ENCODE measurements at places on chromosomes 16 and 17.
A peak's percentile ranks its signal among the peaks of the same experiment; 100 is the strongest.

DNA sequence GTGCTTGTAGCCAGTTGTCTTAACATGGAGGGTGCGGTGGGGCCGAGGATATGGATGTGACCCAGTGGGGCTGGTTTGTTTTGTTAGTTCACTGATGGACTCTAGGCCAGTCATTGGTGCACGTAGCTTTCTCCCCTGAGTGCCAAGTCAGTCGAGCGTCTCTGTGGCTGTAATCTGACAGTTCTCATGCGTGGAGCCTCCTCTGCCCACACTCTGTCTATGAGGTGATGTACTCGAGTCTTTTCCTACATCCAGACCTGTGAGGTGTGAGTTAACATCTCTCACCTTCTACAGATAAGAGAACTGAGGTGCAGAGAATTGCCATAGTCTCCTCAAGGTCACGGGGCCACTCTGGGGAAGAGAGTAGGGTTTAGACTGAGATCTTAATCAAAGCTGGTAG lies 90.2 kb downstream of the MARCHF10 start:
- DNase-seq: no peak

- DNase-seq: no peak
Measured at GRCh38 chr16:30474684-30475083, 2.1 kb downstream of the ITGAL start.

- DNase-seq: no peak
Measured at GRCh38 chr17:50542795-50543774, 3.9 kb upstream of the SPATA20 start.

DNA sequence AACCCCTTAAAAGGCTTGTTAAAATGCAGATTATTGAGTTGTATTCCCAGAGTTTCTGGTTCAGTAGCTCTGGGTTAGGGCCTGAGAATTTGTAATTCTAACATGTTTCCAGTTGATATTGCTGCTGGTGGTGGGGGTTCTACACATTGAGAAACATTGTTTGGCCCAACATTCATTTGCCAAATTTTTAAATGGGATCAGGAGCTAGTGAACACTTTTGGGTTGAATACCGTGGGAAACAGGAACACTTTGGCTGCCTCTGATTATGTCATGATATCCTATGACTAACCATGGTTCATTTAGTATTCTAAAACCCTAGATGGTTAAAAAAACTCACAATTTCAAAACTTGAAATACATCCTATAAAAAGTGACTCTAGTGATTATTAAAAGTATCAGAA lies 89.3 kb downstream of the RPGRIP1L start:
- no peak for DNase-seq

- DNase-seq: no peak
Measured at GRCh38 chr17:61484174-61484573, 32.0 kb downstream of the TBX4 start.

DNA sequence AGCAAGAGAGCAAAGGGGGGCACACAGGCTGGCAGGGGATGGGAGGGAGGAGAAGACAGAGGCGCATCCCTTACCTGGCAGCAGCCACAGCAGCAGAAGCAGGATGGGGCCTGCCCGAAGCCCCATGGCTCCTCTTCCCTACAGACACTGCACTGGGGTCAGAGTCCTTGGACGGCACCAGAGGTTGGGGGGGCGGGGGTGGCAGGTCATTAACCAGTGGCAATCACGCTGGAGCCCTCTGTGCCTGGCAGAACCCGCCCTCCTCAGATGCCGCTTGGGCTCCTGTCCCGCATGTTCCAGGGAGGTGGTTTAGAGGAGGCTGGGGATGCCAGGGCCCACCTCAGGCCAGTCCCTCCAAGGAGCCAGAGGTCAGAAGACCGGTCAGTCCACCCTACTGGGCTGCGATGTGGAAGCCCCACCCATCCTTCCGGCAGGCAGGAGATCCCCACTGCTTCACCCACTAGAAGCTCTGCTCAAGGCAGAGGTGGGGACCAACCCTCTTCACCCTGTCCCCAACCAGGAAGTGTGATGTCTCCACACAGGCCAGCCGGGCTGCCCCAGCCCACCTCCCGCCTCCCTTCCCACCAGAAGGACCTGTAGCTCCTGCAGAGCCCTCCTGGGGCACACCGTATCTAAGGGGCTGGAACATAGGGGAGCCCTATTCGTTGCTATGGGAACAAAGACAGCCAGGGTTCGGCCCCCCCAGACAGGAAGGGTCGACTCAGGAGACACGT lies 11.7 kb downstream of the ZG16B start:
- DNase-seq: no peak

DNA sequence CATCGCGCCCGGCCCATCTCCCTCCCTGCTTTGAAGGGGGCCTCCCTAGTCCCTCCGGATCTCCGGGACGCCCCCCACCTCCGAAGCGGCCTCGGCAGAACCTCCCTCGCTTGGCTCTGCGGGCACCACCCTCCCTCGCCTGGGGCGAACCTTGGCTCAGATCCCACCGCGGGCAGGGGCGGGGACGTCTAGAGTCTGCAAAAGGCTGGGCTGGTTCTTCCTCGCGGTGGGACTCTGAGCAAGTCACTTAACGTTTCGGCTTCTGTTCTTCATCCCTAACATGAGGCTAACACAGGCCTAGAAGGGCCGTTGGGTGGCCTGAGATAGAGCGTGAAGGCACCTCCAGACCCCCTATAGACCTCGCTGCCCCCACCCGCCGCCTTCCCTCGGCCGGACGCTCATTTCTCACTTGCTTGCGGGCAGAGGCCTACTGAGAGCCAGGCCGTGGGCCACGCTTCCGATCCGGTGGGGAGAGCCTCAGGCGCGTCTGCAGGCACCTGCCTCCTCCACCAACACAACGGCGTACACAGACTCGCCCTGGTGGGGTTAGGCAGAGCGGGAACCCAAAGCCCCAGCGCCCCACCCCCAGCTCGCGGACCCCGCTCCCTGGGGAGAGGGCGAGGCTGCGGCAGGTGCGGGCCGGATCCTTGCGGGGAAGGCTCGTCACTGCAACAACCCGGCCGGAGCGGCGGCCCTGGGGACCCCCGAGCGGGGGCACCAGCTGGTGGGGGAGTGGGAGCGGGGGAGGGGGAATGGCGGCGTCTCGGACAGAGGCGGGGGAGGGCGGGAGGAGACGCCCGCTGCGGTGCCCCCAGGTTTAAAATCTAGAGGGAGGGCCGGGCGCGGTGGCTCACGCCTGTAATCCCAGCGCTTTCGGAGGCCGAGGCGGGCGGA lies 5.4 kb downstream of the MYO1C start:
- DNase-seq: no peak

DNA sequence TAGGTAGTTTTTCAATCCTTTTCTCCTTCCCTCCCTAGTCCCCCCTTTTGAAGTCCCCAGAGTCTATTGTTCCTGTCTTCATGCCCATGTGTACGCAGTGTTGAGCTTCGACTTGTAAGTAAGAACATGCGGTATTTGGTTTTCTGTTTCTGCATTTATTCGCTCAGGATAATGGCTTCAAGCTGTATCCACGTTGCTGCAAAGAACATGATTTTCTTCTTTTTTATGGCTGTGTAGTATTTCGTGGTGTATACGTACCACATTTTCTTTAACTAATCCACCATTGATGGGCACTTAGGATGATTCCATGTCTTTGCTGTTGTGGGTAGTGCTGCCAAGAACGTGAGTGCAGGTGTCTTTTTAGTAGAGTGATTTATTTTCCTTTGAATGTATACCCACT lies 651.2 kb downstream of the WWOX start:
- DNase-seq: no peak

- peak; percentile 17 for DNase-seq
Measured at GRCh38 chr17:12985431-12986293, 32.2 kb downstream of the ELAC2 start.

GRCh38 chr16:57178196-57178595 lies 7.6 kb downstream of the PSME3IP1 start:
- DNase-seq: no peak

- DNase-seq: no peak
Measured at GRCh38 chr16:73189136-73189535, 141.2 kb upstream of the ZFHX3 start.

GRCh38 chr16:14248791-14249190 lies 177.7 kb downstream of the MRTFB start:
- no peak for DNase-seq

GRCh38 chr17:46803544-46803943 lies 14.9 kb downstream of the WNT3 start:
- no peak for DNase-seq

- DNase-seq: no peak
Measured at GRCh38 chr16:49599281-49599680, 225.7 kb downstream of the C16orf78 start.

DNA sequence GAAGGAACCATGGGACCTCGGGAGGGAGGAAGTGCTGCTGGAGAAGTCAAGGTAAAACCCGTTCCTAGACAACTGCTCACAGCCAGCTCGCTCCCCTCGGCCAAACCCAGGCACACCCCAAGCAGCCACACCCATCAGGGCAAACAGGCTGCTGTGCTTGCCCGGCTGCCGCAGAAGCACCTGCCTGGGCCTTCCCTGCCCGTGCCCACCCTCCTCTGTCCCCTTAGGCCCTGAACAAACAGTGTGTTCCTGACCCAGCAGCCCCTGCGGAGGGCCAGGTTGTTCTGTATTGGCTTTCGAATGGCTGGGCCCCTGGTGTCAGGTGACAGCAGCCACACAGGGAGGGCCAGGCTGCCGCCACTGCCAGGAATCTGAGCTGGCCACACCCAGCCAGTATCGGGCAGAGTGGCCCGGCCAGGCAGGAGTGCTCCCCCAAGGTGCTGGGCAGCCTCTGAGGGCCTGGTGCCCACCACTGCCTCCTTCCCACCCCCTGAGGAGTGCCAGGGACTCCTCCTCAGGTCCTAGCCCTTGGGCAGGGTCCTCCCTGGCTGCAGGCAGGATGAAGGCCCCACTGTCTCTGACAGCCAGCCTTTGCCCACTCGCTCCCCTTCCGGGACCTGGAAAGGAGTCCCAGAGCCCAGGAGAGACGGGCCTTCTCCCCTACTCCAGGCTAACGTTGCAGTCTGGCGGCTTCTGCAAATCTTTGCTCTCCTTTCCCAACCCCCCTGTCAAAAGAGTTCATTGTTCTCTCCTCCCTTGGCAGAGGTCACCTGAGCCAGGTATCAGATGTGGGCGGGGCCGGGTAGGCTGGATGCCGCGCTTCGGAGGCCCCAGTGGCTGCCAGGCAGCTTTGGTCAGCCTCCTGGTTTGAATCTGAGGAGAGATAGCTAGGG lies 24.0 kb downstream of the LLGL2 start:
- no peak for DNase-seq

DNA sequence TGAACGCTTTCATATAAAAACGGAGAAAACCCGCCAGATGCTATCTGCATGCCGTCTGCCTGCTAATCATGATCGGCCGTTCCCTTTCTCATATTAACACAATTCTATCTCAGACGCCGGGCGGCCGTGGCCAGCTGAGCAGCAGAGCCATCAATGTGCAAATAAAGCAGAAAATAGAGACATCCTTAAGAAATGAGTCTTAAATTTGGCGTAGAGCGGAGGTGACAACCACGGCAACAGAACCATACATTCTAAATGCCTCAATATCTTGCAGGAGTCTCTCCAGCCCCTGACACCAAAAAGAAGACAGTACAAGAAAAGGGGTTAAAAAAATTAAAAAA lies 2.7 kb upstream of the IRX5 start:
- no peak for DNase-seq

DNA sequence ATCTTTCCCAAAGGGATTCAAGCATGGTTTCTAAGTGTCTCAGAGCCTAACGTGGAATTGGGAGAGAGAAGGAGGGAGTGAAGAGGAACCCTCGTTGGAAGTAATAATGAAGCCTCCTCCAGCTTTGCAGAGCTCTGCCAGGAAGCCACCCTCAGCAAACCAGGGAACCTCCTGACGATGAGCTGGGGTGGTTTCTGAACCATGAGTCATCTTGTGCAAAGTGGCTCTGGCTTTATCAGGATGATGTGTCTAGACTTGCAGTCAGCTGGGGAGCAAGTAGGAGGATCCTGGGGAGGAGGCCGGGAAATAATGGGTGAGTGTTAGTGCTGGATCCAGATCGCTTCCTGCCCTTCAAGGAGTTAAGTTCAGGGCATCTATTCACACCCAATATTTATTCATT lies 191.7 kb upstream of the RBFOX1 start:
- DNase-seq: peak; percentile 82

- DNase-seq: no peak
Measured at GRCh38 chr17:49457564-49458535, 37.2 kb upstream of the NGFR start.

DNA sequence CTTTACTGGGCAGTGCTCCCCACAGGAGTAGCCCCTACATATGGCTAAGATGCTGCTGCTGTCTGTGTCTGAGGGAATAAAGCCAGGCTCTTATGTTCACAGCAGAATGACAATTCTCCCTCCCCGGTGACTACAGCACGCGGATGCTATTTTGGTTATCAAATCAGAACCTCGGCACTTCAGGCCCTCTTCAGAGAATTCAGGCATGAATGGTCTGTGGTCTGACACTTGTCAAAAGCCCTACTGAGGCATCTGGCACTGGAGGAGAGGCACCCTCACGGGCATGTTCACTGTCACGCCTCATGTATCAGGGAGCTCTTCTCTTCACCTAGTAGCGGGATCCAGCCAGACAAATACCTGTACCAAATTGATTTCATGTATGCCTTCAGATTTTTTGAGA lies 30.4 kb downstream of the KIAA0513 start:
- no peak for DNase-seq

DNA sequence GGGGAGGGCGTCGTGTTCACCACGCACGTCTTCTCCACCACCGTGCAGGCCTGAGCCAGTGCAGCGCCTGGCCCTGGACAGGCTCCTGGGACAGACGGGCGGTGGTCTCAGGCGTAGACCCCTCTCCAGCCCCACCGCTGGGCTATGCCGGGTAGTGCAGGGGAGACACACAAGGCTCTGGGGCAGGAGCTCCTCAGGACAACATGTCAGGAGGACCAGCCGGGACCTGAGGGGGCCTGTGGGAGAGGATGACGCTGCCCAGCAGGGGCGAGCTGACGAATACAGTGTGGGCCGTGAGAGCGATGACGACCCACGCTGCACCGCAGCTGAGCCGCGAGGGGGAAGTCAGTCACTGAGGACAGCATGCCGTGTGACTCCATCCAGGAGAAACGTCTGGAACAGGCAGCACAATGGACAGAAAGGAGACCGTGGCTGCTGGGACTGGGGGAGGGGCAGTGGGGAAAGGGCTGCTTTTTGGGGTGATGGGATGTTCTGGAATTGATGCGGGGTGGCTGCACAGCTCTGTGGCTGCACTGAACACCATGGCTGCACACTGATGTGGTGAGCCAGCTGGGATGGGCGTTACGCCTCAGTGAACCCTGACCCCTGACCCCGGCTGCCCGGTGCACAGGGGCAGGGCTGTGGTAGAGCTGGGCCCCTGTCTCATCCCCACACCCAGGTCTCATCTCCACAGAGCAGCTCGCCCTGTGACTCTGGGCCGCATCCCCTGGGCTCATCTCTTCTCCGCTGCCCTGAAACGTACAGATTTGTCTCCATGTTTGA lies 20.2 kb downstream of the DNASE1 start:
- DNase-seq: no peak

GRCh38 chr16:30429418-30429677 lies 482 bp downstream of the DCTPP1 start:
- no peak for DNase-seq

GRCh38 chr16:53773150-53773846 lies 69.3 kb downstream of the FTO start:
- peak; percentile 52 for DNase-seq

DNA sequence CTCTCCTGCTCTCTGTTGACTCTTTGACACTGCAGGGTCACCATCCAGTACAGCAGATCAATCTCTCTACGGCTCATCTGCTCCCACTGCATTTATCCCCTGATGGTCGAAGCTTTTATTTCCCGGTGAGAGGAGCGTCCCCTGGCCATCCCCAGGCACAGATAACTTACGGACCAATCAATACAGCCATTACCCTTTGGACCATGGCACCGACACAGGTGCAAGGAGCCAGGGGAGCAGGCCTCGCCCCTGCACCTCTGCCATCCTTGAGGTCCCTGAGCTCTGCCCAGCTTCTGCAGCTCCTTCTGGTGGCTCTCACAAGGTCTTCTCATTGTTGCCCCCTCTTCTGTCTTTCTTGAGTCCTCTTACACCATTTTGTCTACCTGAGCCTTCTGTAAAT lies 115.6 kb downstream of the SDK2 start:
- DNase-seq: no peak
